T-cell (primary cell): ENCODE measurements at places on chromosomes 2 and 18.
A peak's percentile ranks its signal among the peaks of the same experiment; 100 is the strongest.

- no peak for DNase-seq
Observed at GRCh38 chr2:218332288-218332687, 24.4 kb upstream of the CATIP start.

DNA sequence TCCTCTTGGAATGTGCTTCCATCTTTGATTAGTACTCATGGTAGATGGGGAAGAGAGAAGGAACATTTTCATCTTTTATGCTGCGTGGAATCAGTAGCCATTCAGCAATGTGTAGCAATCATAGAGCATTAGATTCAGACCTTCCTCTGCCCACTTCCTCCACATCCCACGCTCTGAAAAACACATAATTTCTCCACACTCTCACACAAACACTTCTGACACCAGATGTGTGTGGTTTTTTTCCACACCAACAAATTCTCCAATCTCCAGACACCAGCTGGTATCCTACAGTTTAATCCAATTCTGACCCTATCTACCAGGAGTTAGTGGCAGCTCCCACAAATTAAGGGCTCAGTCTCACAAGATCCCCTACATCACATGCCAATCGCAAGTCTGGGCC, 103.3 kb downstream of the AOX1 start:
- DNase-seq = no peak

GRCh38 chr18:47767699-47768098, 162.8 kb downstream of the SMAD2 start:
- DNase-seq = no peak

GRCh38 chr2:25566694-25567093, 106.7 kb downstream of the DTNB start:
- DNase-seq = no peak

DNA sequence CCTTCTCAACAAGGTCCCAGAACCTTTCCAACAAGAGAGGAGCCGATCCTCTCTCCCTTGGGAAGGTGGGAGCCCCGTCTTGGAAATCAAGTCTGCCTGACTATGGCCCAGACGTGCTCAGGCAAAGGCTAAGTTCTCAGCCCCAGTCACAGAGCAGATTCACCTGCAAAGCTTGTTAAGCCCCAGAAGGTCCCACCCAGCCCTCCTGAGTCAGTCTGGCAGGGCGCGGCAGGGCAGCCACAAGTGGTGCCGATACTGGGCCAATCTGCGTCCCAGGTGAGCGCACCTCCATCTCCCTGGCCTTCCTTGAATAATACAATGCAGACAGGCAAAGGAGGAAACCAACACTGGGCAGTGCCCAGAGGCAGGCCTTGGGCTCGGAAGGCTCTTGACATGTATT, 15.0 kb downstream of the CRACDL start:
- DNase-seq = no peak

DNA sequence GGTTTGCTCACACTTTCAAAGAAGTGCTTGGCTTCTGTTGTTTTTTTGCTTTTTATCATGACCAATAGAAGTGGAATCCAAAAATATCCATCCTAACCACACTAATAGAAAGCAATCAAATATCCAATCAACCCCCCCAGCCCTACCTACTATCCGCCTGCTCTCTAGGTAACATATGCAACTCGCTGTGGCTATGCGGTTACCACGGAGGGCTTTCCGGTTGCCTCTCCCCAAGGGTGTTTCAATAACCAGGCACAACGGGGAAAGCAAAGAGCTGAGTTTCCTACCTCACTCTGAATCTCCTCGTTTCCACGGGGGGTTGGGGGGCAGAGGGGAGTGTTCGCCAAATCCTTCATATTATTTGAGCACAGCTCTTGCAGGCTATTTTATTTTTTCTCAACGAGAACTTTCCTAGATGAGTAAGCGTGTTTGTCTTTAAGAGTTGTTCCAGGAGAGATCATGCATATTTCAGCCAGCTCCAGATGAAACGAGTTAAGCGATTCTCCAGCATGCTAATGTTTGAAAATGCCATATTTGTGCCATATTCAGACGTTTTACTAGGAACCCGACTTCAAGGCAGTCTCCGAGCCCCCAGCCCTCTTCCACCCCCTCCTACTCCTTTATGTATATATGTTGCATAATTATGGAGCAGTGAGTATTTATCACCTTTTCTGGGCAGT, 30.3 kb downstream of the PAX3 start:
- DNase-seq = no peak

- DNase-seq = peak; percentile 16
Observed at GRCh38 chr2:218074031-218074430, 5.0 kb downstream of the RUFY4 start.

GRCh38 chr2:132670496-132671150, 618 bp upstream of the LYPD1 start:
- DNase-seq = no peak

DNA sequence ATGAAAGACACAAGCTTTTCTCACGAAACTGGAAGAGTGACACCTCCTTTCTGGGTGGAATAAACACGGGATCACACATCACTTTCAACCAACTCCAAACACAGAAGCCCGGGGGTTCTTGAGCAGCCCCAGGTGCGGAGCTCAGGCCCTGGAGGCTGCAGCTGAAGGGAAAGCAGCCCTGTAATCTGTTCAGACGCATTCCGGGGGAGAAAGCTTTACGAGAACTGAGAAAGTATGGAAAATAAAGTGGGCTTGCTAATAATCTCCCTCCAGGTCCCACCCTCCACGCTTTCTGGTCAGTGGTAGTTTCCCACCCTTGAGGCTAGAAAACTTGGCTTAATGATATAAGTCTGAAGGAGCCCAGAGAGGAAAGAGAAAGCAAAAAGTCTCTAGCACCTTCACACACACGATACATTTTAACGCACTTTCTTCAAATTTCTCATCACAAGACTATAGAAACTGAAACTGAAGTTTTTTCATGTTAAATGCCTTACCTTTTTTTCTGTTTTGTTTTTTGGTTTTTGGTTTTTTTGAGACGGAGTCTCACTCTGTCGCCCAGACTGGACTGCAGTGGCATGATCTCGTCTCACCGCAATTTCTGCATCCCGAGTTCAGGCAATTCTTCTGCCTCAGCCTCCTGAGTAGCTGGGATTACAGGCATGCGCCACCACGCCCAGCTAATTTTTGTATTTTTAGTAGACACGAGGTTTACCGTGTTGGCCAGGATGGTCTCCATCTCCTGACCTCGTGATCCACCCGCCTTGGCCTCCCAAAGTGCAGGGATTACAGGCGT, 141.3 kb downstream of the AFF3 start:
- no peak for DNase-seq

- DNase-seq = peak; percentile 32
Observed at GRCh38 chr2:12177455-12178288, 431.2 kb downstream of the LPIN1 start.

DNA sequence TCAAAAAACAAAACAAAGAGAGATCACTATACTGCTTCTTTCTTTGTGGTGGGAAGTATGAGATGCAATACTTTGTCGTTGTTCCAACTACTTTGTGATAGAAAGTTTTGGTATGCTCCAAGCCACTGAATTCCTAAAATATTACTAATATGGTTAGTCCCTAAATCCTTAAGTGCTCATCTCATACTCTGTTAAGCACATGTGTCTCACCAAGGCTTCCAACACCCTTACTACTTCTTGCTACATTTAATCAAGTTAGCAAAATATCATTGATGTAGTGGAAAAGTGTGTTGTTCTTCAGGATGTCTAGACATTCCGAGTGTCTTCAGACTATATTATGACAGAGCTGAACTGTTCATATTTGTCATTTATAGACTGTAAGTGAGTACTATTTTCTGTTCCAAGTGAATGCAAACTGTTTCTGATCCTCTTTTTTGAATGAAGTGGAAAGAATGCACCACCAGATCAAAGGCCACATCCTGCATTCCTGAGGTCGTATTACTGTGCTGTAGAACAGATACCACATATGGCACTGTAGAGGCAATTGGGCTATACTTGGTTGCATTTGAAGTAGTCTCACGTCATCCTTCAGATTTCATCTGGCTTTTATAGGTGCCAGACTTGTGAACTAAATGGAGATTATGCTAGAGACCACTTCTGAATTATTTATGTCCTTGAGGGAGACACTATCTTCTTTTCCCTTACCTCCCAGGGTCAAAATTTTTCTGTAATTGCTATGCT, 298.4 kb upstream of the ZNF521 start:
- DNase-seq = no peak

DNA sequence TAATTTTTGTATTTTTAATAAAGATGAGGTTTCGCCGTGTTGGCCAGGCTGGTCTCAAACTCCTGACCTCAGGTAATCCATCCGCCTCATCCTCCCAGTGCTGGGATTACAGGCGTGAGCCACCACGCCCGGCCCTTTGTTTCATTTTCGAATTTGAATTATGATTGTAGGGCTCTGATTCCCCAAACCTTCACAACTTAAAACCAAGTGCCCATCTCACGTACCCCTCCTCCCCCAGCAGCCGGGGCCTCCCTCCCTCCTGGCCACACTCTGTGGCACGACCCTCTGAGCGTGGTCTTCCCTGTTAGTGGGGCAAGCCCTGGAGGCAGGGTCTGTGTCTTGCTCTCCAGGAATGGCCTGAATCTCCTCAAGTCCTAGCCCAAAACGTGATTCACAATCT, 166.5 kb downstream of the ASB1 start:
- DNase-seq = no peak

GRCh38 chr2:62196278-62196901, 475 bp downstream of the B3GNT2 start:
- DNase-seq = peak; percentile 27

DNA sequence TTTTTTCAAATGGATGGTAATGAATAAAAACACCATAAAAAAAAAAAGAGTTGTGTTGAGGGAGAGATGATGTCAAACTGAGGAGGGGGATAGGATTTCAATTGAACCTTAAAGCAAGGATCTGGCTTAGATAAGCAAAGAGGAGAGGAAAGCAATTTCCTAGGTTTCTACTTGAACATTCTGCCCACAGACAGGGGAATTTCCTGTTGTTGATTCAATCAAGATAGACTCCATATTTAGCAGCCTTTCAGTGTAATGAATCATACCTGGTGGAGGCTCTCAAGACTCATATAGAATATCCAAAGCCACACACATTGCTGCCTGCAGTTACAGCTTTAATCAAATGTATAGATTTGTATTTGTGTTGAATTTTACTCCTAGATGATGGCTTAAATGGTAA, 294.4 kb upstream of the PIK3C3 start:
- no peak for DNase-seq

DNA sequence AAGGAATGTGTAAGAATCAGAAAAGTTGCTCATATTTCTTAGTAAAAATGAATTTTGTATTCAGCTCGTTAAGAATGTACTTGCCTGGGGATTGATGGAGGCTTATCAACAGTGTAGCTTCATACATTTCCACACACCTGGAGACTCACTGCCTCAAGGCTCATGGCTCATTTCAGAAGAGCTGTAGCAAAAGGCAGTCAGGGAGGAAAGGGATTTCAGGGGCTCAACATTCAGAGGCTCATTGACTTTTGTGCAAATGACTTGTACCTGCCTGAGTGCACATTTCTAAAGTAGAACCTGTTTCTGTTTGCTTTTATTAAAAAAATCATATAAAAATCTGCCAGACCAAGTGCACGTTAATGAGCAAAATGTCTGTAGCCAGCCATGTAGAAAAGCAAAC, 304.4 kb downstream of the KCNS3 start:
- DNase-seq = no peak

DNA sequence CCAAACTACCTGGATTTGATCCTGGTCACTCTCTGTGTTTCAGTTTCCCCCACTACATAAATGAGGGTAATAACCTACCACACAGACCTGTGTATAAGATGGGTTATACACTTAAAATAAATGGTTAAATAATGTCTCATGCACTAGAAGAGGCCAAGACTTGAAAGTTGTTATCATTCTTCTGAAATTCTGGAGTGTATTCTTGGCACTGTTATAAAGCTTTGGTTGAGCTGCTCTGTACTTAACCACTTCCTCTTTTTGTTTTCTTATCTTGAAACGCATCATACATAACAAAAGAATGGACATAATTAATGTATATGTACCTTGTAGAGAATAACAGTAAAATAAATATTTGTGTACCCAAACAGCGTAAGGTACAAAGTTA, 281.0 kb downstream of the AFF3 start:
- DNase-seq = no peak

DNA sequence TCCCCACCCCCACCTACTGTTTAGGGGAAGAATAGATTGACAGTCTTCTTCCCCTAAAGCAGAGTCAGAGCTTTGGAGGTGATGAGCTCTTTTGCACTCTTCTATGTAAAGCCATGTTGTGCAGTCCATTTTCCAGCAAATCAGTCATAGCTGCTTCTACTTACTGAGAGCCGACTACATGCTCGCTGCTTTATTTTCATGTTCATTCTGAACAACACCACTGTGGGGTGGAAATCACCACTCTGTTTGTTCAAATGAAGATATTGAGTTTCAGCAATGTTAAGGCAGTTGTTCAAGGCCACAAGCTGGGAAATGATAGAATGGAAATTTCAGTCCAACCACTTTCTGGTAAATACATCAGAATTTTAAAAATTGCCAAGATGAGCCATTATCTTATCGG, 88.3 kb downstream of the INSIG2 start:
- DNase-seq = no peak

- no peak for DNase-seq
Observed at GRCh38 chr2:7899241-7899640, 782.6 kb upstream of the ID2 start.

- no peak for DNase-seq
Observed at GRCh38 chr2:241686324-241686649, 328 bp downstream of the DTYMK start.

GRCh38 chr2:186085226-186085625, 346.6 kb downstream of the FSIP2 start:
- no peak for DNase-seq

DNA sequence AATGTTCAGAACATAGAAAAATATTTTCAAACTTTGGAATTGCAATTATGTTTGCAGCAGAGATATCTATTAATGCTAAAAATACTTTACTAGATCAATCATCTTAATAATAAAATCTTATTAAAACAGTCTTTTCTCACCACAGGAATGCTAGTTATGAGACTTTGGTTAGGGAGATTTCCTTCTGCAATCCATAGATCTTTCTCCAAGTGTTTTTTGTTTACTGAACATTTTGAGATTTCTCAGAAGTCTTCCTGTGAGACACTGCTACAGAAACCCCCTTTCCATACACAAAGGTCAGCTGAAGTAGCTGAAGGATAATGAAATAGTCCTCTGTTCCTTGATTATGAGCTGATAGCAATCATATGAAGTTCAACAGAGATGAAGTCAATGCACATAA, 59.4 kb upstream of the RAPH1 start:
- DNase-seq = no peak

DNA sequence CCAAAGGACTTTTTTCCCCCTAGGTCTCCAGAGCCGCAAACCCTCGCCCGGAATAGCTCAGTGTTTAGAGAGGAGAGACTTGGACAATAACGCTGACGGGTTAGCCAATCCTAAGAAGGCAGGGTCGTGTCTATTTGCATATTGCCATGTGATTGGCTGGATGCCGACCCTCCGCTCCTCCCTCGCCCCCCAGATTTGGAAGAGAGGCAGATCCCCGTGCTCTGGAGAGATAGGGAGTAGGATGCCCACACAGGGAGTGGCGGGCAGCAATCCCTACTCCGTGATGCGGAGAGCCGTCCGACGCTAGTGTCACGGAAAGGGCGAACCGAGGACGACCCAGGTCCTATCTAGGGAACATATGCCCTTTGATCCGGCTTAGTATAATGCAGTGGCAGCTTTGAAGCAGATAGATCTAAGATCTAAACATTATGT, 1.4 kb downstream of the WNT6 start:
- DNase-seq = no peak
